ENCODE measurements at places on chromosomes 7 and 10. TPM values are rescaled to one million over a fixed set of nuclear protein-coding genes. Genes with fewer than 3 reads are reported as not detected.

Gene SUPV3L1
- total RNA-seq: 40.4 TPM

Gene RBP3
- not detected for total RNA-seq

- no peak for DNase-seq
Observed at GRCh38 chr7:142752376-142753225, 3.3 kb downstream of the PRSS1 start.

- no peak for DNase-seq
Observed at GRCh38 chr10:13908475-13908874, 321.7 kb downstream of the PRPF18 start.

DNA sequence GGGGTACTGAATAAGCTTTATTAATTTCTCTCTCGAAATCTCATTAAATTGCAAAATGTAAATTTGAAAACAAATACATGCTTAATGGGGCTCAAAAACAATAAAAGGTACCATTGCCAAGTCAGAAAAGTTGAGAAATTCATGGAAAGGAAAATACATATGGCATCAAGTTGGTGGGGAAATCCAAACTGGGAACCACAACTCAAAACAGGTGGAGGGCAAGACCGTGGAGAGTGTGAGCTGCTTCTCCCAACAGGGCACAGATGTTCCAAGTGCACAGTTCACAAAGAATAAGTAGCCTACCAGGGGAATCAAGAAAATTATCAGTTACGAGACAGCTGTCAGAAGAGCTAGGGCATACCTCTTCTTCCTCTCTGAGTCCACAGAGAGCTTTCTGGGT lies 26.6 kb downstream of the MKX start:
- no peak for DNase-seq

Measured in frontal cortex (tissue), 4 donors.